ENCODE measurements at places on chromosomes 12 and 14.

DNA sequence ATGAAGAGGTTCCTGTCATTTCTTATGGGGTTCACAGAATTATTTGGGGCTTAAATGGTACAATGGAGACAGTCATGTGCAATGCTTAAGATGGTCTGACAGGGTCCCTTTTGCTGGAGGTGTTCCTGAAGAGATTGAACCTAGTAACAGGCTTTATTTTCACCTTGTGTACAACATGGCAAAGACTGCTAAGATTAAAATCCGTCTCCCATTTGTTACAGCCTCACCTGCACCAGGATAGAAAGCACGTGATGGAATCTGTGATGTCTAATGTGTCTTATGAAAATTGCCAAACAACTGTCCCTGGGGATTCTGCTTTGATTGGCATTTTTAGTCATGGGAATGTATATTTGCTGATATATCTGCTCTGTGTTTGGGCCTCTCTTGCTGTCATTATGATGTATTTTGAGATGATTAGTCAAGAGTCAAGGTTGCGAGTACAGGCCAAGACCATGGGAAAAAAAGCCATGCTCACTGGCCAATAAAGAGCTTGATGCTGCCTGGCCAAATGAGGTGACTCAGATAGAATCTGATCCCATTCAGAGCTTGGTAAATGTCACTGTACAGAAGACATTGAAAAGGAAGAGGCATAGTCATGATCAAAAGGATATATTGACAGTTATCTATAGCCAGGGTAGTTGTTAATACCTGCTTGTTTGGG lies 96.1 kb downstream of the FLRT2 start:
- ATAC-seq: no peak

- peak; percentile 50 for ATAC-seq
Measured at GRCh38 chr12:69497308-69498026, 27.3 kb downstream of the FRS2 start.

DNA sequence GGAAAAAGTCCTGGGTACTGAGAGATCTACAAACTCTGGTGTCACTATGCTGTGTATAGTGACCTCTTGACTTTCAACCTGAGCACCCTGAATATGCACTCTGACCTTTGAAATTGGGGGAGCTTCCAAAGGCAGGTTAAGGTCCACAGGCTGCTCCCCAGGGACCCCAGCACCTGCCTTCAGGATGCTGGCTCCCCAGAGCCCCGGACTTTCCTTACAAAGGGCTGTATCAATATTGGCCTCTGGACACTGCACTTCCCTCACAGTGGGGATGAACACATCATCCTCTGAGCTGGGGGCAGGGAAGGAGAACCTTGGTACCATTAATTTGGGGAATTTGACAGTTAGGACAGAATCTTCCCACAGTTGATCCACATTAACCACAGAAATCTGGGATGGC lies 14.3 kb downstream of the PLD4 start:
- no peak for ATAC-seq

DNA sequence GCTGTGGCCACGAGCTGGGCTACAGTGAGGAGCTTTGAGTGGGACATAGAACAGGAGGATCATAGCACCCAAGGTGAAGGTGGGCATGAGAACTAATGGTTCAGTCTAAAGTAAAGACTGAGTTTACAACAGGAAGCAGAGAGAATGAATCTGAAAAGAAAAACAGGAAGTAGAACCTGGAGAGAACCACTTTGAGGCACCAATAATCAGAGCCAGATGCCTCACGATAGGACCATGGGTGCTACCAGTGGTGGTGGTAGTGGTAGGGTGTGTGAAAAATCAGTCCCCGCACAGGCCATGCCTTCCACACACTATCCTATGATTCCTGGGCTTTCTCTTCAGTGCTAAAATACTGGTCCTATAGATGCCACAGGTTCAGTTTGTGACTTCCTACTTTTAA lies 293.6 kb downstream of the AKAP6 start:
- no peak for ATAC-seq

- ATAC-seq: no peak
Measured at GRCh38 chr12:130420071-130420470, 82.4 kb downstream of the PIWIL1 start.

DNA sequence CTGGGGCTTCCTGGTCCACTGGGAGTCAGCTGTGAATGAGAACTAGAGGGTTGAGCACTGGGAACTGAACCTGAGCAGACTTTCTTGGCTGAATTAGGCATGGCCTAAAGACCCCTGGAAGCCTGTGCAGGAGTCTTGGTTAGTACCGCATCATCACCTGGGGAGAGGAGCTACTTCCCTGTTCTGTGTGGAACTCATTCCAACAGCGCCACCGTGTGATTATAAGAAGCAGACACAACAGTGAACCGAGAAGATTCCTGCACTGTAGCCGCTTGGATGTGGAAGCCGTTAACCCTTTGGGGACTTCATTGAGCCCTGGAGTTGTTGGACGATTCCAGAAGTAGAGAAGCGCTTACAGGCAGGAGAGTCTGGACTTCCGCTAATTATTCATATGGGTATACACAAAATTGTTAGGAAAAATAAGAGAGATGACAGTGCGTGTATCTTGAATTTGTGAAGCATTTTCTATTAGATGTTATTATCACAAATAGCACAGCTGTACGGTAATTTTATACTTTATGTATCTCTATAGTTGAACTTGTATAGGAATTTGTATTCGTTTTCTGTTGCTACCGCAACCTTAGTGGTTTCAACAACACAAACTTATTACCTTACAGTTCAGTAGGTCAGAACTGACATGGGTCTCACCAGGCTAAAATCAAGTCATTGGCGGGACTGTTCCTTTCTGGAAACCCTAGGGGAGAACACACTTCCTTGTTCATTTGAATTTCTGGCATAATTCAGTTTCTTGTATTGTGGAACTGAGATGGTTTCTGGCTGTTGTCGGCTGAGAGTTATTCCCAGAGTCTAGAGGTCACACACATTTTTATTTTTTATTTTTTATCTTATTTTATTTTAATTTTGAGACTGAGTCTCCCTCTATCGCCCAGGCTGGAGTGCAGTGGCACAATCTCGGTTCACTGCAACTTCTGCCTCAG lies 100.7 kb downstream of the C2CD5 start:
- ATAC-seq: peak; percentile 100

- no peak for ATAC-seq
Measured at GRCh38 chr12:113368331-113368730, 9.9 kb downstream of the PLBD2 start.

- no peak for ATAC-seq
Measured at GRCh38 chr12:89863968-89864367, 155.3 kb upstream of the ATP2B1 start.

DNA sequence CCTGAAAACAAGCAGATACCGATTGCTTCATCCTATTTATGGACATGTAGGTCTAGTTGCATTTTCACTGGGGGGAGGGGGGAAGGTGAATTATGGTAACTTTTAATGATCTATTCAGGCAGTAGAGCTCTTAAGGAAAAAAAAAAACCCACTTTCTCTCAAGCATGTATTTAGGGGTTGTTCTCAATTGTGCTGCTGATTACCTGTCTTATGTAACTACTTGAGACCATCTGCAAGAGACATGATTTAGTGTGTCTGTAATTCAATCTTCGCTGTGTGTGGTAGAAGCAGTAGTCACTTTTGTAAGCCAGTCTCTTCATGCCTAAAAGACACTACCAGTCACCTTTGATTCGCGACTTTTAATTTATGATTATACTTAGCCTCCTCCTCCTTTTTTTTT lies 8.9 kb downstream of the CALM1 start:
- no peak for ATAC-seq

DNA sequence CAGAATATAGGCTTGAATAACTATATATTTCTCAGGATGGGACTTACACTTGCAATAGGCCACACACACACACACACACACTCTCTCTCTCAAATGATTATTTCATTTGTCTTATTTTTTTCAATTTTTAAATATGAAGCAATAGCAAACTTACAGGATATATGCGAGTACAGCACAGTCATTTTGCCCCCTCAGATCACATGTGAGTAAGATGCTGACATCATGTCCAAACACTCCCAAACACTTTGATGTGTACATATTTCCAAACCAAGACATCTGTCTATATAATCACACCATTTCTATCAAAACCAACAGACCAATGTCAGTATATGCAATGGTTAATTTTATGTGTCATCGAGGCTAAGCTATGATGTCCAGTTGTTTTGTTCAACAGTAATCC lies 1535.9 kb upstream of the FLRT2 start:
- no peak for ATAC-seq

DNA sequence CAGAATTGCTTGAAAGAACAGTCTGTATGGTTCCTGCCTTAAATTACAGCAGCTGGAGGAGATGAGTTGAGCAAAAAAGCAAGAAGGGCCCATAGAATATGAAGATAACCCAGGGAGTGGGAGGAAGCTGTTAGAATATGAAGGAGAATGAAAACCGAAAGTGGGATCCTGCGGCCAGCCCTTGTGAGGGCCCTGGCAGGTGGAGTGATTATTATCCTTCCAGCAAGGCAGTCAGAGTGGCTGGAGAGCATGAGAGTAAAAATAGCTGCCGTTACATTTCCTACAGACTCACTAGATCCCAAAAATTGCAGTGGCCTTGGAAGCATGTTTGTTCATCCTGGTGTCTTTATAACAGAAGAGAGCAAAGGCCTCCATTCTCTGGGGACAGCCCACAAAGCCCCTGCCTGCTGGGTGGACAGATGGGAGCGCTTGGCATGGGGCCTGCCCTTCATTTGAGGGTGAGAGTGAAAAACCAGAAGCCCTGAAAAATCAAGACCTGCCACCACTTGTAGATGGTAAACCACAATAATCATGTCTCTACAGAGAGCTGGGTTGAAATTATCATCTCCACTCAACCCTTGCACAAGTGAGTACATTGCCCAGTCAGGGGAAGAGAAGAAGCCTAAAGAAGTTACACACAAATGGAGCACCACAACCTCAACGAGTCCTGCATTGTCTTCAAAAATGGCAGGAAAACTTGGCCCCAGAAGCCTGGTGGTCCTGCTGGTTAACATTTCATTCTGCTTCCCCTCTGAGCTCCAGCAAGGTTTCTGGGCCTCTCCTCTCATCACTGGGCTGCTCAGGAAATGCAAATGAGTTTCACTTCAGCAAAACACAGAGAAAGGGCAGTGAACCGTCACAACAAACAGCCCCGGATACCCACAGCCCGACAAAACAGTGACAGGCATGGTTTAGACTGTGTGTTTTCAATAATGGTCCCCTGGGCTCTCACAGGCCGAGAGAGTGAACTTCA lies 20.5 kb downstream of the ZDHHC22 start:
- ATAC-seq: no peak

- no peak for ATAC-seq
Measured at GRCh38 chr14:77344377-77344996, 23.7 kb downstream of the GSTZ1 start.

GRCh38 chr14:56759633-56760032 lies 50.6 kb downstream of the OTX2 start:
- no peak for ATAC-seq

- ATAC-seq: no peak
Measured at GRCh38 chr14:75411214-75411540, 16.6 kb upstream of the JDP2 start.

GRCh38 chr12:69985656-69986055 lies 160.6 kb downstream of the MYRFL start:
- ATAC-seq: 0 out of 3 replicates have a peak, but pooled peaks have one; percentile 14

GRCh38 chr14:93337143-93337753 lies 4.4 kb upstream of the BTBD7 start:
- ATAC-seq: no peak

GRCh38 chr12:52581481-52581880 lies 7.8 kb upstream of the KRT74 start:
- no peak for ATAC-seq

Measured in SK-N-SH treated with all-trans-retinoic acid at 6 μM for 48 hours (cell line).